ENCODE measurements at places on chromosomes 7 and 10. TPM values are rescaled to one million over a fixed set of nuclear protein-coding genes. Genes with fewer than 3 reads are reported as not detected.
A peak's percentile ranks its signal among the peaks of the same experiment; 100 is the strongest.

DNA sequence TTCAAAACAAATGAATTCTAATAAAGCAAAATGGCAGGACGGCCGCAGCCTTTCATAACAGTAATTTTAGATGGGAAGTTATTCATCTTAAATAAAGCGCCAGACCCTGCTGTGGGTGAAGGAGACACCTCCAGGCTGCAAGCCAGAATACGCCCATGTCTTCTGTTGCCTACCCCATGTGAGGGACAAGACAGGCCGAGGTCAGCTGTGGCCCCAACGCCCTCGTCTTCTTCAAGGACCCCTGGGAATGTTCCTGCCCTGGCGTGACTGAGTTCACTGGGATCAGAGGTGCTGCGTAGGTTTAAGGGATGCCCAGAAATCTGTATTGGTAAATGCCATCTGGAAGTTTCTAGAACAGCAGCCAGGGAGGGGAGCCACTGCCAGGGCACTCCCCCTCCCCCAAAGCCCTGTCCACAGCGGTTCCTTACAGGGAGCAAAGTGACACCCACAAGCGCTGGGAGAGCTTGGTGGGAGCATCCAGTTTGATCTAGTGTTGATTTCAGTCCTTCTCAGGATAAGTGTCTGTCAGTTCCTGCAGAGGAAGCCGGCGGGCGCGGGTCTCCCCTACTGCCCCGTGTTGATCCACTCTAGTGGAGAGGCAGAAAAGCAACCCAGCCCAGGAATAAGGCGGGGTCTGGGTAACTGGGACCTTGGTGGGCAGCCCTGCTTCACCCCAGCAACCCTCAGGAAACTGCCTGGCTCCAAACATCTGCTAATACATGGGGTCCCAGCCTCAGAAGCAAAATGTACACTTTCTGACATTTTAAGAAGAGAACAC is 20.6 kb downstream of the PAPOLB start:
- DNase-seq = no peak

DNA sequence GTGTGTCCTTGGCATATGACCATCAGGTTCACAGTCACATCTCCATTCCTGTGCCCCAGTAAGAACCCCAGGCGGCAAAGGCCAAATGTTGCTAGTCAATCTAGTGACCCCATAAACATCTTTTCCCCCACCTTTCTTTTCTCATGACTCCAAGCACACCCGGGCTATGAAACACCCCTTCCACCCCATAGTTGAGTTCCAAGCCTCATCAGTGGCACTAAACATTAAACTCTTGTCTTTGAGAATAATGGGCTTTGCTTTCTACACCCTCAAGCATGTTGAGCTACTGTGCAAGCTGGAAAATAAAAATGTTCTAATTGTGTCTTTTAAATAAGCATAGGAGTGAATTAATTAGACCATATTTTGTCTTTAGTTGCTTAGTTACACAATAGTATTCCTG is 9.4 kb downstream of the ARID5B start:
- DNase-seq = no peak

Gene SMKR1
- total RNA-seq = 0.36 TPM

Gene KDM7A
- 24.4 TPM for total RNA-seq

DNA sequence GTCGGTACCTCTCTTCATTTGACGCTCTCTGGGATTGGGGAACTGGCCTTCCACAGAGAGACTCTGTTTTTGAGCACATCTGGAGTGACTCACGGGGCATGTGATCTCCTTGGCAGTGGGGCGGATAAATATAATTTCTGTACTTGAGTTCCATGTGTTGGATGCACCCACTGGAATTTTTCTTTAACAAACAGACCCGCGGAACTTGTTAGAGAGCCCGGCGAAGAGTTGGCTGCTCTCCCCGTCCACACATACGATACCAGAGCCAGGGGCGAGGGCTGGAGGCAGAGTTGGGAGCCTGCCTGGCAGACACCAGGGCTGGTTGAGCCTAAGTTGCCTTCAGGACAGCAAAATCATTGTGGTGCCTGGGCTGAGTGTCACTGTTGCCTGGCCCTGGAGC is at the start of gene FAM180A:
TSS of gene FAM180A (minus strand) at position 44 of the 400 bp plus-strand sequence. CDS start 233 bp downstream, outside the sequence.
- DNase-seq = peak; percentile 73

Measured in sciatic nerve (tissue), 2 donors.